ENCODE measurements at places on chromosomes 2 and 18.

- no peak for DNase-seq
Measured at GRCh38 chr2:185610301-185610700, 128.3 kb upstream of the FSIP2 start.

DNA sequence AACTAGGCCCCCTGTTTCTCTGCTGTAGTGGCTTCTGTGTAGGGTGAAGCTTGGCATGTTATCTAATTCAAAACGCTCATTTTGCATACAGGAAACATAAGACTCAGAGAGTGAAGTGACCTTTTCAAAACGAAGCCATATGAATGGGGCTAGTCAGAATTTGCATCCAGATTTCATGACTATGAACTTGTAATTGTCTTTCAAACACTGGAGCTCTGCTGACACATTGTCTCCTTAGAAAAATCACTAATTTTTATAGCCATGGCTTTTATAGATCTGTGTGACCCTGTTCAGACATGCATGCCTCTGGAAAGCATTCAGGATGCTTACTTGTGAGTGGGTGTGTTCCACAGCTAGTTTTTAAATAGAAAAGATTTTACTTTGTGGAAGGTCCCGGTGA lies 444.3 kb upstream of the GCFC2 start:
- DNase-seq: no peak

GRCh38 chr2:165122521-165122920 lies 81.3 kb downstream of the SCN3A start:
- no peak for DNase-seq

- DNase-seq: peak; percentile 5
Measured at GRCh38 chr2:108823286-108823685, 36.7 kb downstream of the CCDC138 start.

DNA sequence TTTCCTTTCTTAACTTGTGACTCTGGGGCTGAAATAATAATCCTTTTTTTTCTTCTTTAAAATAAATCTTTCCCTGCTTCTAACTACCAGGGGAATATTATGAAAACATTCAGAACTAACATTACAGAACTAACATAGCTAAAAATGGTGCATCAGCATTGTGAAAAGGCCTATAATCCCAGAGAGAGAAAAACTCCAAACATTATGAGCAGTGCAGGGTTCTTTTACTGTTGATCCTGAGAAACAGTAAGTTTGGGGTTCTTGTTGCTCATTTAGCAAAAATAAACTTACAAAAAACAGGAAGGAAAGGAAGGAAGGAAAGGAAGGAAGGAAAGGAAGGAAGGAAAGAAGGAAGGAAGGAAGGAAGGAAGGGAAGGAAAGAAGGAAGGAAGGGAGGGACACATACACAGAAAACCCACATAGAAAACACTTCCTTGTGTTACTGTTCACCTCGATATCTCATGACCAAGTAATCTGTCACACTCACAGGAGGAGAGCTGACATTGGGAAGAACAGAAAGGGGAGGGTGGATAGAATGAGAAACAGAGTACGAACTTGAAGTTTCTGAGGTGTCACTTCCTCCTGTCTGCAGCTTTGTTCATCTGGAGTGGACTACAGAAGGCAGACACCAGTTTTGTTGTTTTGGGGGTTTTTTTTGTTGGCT lies 18.4 kb upstream of the PIK3C3 start:
- DNase-seq: no peak

DNA sequence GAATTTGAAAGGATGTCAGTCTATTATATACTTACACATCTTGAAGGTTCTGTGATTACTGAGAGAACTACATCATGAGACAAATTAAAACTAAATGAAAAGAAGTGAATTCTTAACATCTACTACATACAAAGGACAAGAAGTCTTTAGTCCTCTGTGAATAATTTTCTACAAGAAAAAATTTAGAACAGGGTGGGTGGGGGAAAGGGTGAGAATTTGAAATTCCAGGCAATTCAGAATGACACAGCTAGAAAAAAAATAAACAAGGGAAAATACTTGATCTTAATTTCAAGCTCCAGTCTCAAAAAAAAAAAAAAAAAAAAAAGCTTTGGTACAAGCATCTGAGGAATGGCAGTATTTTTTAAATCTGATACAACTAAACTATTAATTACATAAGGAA lies 15.5 kb downstream of the CUL3 start:
- no peak for DNase-seq

GRCh38 chr2:33268246-33268831 lies 208.1 kb upstream of the RASGRP3 start:
- DNase-seq: no peak

GRCh38 chr2:186201371-186201770 lies 284.7 kb upstream of the ZC3H15 start:
- DNase-seq: no peak

GRCh38 chr18:74228312-74228711 lies 63.5 kb downstream of the CYB5A start:
- no peak for DNase-seq

DNA sequence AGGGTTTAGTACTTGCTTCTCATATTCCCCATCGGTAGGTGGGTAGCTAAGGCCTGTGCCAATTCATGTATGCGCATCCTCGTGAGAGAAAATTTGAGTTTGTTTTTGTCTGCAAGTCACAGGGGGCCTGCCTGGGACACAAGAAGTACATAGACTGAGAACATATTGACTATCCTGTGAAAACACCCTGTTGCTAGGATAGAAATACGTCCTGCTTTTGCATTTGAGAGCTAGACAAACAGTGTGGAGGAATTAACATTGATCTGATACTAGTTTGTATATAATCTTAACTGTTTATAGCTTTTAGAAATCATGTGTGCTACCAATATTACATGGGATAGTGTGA lies 10.9 kb downstream of the WDR7 start:
- no peak for DNase-seq

GRCh38 chr2:154836632-154837031 lies 138.1 kb downstream of the KCNJ3 start:
- DNase-seq: no peak

DNA sequence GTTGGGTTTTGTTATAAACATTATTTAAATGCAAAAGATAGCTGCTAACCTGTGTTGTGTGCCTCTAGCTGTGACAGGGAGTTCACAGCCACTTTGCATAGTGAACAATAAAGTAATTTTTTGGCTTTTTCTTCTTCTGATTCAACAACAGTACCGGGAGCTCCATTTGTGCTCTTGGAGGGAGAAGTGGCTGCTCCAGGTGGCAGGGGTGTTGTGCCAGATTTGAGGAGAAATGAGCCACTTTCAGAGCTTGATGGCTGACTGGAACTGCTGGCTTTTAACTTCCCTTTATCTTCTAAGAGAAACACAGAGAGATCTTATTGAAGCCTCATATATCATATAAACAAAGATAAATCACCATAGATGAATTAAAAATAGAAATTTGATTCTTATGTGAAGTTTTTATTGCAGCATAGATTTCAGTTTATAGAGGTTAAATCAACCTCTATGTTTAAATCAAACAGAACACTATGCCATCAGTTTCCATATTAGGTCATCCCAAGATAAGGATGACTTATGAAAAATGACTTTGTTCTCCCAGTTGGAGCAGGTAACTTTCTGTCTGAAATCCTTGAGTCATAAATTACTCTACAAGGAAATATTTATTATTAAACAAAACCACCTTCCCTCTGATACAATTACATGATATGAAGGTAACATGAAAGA lies 182.0 kb upstream of the SESTD1 start:
- no peak for DNase-seq

- no peak for DNase-seq
Measured at GRCh38 chr2:195319548-195320412, 337.2 kb upstream of the SLC39A10 start.

- no peak for DNase-seq
Measured at GRCh38 chr2:12675352-12675795, 41.4 kb upstream of the TRIB2 start.

DNA sequence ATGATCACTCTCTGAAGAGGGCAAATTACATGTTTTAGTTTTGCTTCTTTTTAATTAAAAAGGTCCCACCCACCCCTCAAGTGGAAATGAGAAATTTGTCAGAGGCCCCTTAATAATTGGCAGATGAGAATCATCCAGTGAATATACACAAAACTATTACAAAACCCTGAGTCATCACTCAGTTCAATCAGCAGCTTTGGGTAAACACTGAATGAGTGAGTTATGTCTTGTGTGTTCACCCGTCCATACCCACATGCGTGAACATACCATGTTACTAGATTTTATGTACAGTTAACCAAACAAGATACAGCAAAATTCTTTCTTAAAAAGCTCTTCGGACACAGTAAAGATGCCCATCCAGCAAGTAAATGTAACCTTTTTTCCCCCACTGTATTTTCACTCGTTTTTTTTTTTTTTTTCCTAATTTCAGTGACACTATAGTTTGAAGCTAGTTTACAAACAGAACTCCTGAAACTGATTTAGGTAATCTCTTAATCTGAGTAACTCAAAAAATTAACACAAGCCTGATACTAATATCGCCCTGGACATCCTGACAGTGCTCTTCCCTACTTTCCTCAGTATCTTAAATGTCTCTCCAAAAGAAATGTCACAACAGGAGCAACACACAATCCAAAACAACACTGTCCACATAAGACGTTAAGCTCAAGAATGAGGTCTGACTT lies 1.4 kb downstream of the PSME4 start:
- DNase-seq: peak; percentile 47

- DNase-seq: no peak
Measured at GRCh38 chr2:240210198-240210965, 69.9 kb upstream of the OTOS start.

GRCh38 chr2:63613391-63613901 lies 24.7 kb downstream of the MDH1 start:
- DNase-seq: no peak

- DNase-seq: peak; percentile 39
Measured at GRCh38 chr2:212536817-212537725, 1.5 kb downstream of the ERBB4 start.

DNA sequence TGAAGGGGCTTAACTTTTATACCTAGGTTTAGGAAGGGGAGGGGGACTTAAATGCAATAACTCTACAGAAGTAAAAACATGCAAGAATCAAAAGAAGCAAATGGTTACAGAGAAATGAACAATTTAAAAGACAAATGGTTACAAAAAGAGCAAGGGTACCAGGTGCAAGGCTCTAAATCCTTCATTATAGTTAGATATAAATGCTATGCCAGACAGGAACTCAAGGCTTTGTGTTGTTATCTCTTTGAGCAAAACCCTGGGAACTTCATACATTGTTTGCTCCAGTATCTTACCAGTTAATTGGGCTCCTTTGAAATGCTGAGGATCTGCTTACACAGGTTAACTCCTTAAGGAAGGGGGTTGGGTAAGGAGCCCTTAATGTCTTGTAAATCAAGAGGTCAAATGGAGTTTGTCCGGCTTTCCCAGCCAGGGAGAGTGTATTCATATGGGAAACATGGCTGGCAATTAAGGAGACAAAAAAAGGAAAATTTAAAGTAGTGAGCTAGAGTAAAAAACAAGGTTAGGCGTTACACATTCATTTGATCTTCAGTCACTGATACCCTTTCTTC lies 347.5 kb downstream of the CELF4 start:
- DNase-seq: no peak

DNA sequence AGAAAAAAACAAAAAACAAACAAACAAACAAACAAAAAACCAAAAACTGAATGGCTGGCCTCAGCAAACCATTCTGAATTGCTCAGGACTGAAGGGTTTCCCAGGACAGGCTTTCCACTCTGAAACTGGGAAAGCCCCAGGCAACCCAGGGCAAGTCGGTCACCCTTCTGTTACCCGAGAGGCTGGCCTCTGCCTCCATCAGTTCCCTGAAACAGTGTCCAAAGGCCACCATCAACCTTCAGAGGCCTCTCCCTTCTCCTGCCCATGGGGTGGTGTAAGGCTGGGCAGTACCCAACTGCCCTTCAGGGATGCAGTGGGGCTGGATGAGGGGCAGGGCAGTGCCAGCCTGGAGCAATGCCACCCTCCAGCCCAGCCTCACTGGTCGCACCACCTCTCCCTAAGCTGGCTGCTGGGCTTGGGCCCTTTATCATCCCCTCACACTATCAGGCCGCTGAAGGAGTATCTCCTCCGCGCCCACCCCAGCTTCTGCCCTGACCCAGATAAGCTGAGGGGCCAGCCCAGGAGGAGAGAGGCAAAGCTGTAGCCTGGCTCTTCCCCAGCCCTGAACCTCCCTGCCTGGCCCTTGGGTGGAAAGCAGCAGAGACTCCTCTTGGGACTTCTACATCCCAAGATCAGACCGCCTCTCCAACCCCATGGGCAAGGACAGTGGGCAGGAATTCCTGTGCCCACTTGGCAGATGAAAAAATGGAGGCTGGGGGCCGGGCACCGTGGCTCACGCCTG lies 35.9 kb downstream of the ZFP36L2 start:
- DNase-seq: no peak

DNA sequence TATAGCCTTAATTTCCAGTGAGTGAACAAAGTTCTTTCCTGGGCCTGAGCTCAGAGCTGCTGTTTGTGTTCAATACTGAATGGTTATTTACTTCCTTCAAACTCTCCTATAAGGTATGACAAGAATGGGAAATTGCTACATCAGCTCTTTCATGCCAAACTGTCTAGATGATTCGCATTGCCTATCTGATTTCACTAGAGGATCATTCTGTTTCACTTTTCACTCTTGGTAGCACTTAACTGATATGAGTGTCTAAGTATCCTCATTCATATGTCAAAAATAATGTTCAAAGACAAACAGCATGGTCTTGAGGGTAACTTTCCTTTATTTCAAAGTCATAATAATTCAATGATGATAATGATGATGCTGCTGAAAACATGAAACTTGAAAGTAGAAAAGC lies 32.9 kb upstream of the SCG2 start:
- DNase-seq: no peak

- no peak for DNase-seq
Measured at GRCh38 chr2:17497718-17498117, 20.5 kb downstream of the RAD51AP2 start.

DNA sequence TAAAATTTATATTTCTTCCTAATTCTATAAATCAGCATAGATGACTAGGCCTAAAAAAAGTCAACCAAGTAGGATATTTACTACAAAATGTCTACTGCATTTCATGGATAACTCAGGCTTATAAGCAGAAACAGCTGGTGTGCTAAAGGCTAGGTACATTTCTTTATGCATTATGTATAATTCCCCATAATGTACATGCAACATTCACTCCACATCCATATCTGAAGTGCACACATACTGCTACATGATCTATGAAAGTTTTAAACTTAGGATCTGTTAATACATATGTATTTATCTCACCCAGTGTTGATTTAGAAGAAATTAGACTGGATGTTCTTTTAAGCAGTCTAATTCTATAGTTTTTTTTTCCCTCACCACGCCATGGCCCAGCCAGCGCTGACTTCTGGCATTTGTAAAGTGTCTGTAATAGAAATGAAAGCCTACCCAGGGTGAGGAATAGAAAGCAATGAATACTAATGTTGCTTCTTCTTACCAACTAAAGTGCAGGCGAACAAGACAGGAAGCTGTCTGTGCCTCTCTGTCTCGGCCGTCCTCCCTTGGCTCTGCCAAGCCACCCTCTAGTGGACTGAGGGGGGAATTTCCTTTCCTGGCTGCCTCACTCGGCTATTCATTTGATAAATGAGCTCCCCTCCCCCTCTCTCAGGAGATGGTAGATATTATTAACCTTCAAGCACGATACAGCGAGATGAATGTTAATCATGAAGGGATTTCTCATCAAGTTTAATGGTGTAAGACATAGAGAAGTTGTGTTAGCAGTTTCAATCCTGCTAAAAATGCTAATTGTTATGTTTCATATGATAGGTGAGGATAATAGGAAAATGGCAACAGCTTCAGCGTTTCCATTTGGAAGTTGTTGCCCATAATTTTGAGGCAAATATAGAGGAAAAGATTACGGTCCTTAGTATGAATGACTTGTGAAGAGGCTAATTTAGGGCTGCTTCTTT lies 384.5 kb downstream of the MTX2 start:
- DNase-seq: peak; percentile 89

Data from NCI-H510A treated with DMSO at 0.1 percent for 48 hours (cell line).